Immature natural killer cell (primary cell): ENCODE measurements at places on chromosomes 6 and 20. TPM values are rescaled to one million over a fixed set of nuclear protein-coding genes. Genes with fewer than 3 reads are reported as not detected.

MCCD1 gene
- not detected for polyA plus RNA-seq

PRDM13 gene
- polyA plus RNA-seq = not detected

BNIP5 gene
- not detected for polyA plus RNA-seq

ZSCAN12 gene
- 3.4 TPM for polyA plus RNA-seq

CFAP206 gene
- polyA plus RNA-seq = not detected

EYA2 gene
- not detected for polyA plus RNA-seq

MAS1 gene
- polyA plus RNA-seq = not detected

KCNK5 gene
- not detected for polyA plus RNA-seq

HEBP2 gene
- polyA plus RNA-seq = 34.5 TPM

BPIFA3 gene
- polyA plus RNA-seq = not detected

MEI4 gene
- not detected for polyA plus RNA-seq

VNN1 gene
- 0.21 TPM for polyA plus RNA-seq

SNAI1 gene
- polyA plus RNA-seq = not detected

RBBP8NL gene
- polyA plus RNA-seq = not detected

CD93 gene
- polyA plus RNA-seq = 0.71 TPM

CGA gene
- not detected for polyA plus RNA-seq

FERMT1 gene
- polyA plus RNA-seq = not detected
